ENCODE measurements at places on chromosomes 3 and 15. TPM values are rescaled to one million over a fixed set of nuclear protein-coding genes. Genes with fewer than 3 reads are reported as not detected.
A peak's percentile ranks its signal among the peaks of the same experiment; 100 is the strongest.

The GNAT1 gene
- total RNA-seq, result not detected

DNA sequence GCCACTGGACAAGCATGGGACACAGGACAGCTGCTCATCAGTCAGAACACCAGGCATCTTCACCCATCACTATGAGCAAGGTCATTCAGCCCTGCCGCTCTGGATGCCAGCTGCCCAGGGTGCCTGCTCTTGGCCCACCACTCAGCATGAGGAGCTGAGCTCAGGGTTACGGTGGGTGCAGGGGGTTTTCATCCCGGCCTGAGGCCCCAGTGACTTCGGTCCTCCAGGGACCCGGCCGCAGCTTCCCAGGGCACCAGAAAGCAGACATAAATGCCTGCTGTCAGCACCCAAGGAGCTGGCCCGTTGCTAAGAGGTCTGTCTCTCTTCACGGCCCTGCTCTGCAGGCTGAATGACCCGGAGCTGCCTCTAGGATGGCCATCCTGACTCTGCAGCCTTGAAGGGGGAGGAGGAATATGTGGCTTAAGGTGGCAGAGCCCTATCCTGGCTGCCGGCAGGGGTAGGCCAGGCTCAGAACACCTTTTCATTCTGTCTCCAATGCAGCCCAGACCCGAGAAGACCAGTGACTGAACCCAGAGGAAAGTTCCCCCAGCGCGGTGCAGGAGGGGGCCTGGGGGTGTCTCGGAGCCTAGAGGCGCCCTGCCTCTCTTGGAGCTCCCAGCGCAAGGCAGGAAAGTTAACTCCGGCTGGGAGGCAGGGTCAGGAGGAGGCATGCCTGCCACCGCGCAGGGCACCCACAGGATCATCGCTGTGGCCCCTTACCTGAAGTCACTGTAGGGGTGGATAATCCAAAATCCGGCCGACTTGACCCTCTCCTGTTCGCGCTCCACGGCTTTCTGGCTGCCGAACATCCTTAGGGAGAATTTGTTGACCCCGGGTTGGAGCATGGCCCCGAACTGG is 1.8 kb downstream of the HCN4 start:
- peak; percentile 65 for DNase-seq

DNA sequence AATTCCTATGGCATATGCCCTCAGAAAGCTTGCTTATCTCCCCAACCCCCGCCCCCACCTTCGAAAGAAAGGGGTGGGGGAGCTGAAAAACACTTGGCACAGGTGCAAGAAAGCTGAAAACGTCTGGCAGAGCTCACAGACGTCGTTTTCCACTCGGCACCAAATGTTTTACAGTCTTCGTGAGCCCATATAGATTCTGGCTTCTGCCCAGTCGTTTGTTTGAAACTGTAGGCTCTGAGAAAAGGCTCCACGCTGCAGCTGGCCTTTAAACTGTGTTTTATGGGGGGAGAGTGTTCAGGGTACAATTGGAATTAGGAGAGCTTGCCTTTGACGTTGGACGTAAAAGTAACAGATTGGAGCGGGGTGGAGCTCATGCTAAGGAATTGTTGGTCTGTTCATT is 130.3 kb downstream of the MDFIC2 start:
- peak; percentile 16 for DNase-seq

GRCh38 chr3:191175102-191175501 is 23.9 kb upstream of the OSTN start:
- DNase-seq, result no peak

DNA sequence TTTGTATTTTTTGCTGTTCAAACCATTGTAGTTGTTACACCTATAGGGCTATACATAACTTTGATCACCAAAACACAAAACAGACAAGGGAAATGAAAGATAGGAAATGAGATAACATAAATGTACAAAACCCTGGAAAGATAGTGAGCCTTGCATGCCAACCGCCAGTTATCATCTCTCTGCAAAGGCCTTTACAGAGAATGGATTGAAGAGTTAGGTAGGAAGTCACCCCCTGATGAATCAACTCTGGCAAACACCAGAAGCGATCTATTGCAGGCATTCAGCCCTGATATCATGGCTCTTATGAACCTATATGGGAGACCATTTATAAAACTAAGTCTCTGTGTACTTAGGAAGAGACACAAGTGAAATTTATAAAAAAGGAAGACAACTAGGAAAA is 588.0 kb downstream of the TUSC7 start:
- no peak for DNase-seq

The ZSCAN29 gene
- 40.5 TPM for total RNA-seq

The NPAP1 gene
- 0.24 TPM for total RNA-seq

The GRK7 gene
- not detected for total RNA-seq

The MOBP gene
- total RNA-seq, result not detected

DNA sequence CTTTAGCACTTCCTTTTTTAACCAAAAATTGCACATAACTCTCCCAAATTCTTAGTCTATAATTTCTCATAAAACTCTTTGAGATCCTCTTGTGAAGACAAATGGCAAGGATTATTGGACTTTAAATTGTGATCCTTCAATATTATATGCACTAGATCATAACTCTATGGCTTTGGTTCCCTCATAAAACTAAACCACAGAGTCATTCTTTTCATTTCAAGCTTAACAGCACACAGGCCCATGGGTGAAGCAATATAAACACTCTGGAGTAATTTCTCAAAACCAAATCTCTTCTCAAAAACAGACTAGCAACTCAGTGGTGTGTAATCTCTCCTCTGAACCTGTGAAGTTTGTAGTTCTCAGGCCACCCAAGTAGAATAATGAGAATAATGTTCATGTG is 171.0 kb upstream of the NECTIN3 start:
- DNase-seq, result no peak

DNA sequence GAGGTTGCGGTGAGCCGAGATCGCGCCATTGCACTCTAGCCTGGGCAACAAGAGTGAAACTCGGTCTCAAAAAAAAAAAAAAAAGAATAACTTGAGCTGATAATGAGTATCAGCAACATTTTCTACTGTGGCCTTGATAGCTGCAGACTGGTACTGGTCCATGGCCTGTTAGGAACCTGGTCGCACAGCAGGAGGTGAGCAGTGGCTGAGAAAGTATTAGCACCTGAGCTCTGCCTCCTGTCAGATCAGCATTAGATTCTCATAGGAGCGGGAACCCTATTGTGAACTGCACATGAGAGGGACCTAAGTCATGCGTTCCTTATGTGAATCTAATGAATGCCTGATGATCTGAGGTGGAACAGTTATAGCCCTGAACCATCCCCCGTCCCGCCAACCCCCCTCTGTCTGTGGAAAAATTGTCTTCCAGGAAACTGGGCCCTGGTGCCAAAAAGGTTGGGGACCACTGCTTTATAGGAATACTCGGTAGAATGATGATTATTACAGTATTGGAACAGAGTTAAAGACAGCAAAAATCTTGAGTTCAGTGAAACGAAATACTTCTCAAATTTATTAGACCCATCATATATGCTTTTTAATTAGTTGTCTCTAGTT is 126.0 kb downstream of the ZNF609 start:
- peak; percentile 40 for DNase-seq

The TUSC7 gene
- not detected for total RNA-seq

GRCh38 chr15:48475600-48476395 is 144.6 kb downstream of the DUT start:
- peak; percentile 7 for DNase-seq

GRCh38 chr15:87887177-87887576 is 369.4 kb downstream of the NTRK3 start:
- no peak for DNase-seq

The C2CD4B gene
- 1.5 TPM for total RNA-seq

- no peak for DNase-seq
Observed at GRCh38 chr3:154615471-154615870, 185.5 kb upstream of the GPR149 start.

GRCh38 chr15:38745126-38745525 is 180.5 kb upstream of the RASGRP1 start:
- no peak for DNase-seq

DNA sequence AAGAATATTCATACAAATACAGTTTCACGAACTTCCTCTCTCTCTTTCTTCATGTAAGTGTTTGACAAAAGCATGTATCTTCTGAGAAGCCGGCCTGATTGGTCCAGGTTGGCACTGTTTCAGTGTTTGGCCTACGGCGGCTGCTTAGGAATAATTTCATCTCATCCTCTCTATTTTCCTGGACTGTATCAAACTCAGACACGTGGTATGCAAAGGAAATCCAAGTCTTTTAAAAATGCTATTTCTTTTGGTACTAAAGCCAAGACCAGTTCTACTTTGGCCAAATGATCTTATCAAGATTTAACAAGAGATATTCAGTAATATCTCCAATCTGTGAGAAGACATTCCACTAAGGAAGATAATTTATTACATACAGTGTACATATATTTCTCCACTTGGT is 152.8 kb downstream of the TIGIT start:
- DNase-seq, result no peak

GRCh38 chr3:8488411-8488810 is 13.2 kb upstream of the LMCD1 start:
- DNase-seq, result no peak

- peak; percentile 27 for DNase-seq
Observed at GRCh38 chr3:10495003-10495402, 10.4 kb downstream of the ATP2B2 start.

DNA sequence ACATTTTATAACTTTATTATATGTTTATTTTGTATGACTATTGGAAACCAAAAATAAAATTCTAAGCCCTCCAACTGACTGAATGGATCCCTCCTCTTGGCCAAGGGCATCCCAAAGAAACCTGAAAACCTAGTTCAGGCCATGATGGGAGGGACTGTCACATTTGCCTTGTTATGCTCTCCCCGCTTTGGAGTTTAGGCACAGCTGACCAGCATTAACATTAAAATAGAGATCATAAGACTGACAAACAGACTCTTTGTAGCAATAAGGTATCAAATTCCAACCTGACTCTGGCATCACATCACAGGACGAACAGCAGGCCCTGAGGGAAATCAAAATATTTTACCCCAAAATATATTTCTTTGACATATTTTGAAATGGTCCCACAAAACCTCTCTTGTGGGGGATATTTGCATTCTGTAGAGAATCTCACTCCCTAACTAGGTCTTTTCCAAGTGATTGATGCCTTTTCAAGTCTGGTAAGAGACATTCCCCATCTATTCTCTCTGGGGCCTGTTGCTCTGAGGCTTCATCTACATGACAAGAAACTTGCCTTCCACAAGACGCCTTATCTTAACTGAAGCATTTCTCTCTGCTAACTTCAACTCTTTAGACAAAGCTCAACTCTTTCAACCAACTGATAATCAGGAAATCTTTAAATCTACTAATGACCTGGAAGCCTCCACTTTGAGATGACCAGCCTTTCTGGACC is 81.8 kb upstream of the PRR23E start:
- DNase-seq, result peak; percentile 66

The TM2D3 gene
- 33.9 TPM for total RNA-seq

DNA sequence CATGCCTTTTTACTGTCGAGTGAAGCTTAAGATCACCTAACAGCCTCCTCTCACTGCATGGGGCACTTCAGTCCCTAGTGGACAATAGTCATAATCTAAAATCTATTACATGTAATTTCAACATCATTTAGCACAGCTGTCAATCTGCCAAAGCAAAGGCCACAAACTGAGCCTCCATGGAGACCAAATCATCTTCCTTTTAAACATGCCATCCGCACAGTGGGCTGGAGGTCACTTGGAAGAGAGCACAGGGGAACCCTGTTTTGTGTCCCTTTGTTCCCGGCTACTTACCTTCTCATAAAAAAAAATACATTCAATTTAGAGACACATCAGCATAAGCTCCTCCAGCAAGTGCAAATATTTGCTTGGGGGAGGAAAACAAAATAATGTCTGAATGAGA is 167.3 kb downstream of the SQOR start:
- no peak for DNase-seq

GRCh38 chr15:57651445-57651844 is 55.1 kb upstream of the POLR2M start:
- no peak for DNase-seq

DNA sequence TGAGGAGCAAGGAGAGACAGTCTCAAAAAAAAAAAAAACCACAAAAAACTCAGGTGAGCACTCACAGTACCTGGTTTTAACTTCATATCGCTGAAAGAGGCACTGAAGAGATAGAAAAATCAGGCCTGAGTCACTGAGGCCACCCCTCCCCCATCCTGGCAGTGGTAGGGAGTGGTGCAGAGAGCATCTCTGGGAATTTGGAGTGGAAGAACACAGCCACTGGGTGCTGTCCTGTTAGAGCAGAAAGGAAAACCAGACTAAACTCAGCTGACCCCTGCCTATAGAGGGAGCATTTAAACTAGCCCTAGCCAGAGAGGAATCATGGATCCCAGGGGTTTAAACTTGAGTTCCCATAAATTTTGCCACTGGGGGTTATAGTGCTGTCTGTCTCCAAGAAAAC is 22.2 kb upstream of the DNAJC13 start:
- DNase-seq, result peak; percentile 57

GRCh38 chr15:65659502-65660052 is 37.8 kb downstream of the SLC24A1 start:
- DNase-seq, result no peak

The SEMA6D gene
- 0.97 TPM for total RNA-seq

DNA sequence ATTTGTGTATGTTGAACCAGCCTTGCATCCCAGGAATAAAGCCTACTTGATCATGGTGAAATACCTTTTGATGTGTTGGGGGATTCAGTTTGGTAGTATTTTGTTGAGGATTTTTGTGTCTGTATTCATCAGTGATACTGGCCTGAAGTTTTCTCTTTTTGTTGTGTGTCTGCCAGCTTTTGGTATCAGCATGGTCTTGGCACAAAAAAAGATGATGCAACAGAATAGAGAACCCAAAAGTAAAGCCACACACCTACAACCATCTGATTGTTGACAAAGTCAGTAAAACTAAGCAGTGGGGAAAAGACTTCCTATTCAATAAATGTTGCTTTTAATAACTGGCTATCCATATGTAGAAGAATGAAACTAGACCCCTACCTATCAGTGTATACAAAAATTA is 77.6 kb downstream of the TCF12 start:
- DNase-seq, result no peak

The FBN1 gene
- 3.8 TPM for total RNA-seq

DNA sequence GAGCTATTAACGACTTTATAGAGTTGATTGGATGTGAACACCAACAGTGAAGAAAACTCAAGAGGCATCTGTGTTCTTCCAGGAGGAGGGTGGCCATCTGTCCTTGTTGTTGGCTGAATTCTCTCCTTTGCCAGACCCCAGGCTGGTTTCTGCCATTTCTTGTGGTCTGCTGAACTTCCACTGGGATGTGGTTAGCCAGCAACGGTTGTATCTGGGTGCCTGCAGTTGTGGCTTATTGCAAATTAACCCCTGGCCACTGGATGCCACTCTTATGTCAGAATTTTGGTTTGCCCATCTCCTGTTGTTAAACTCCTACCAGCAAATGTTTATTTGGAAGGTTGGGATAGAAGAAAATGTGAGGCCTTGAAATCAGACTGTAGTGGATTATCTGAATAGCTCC is 163.6 kb upstream of the TBC1D5 start:
- no peak for DNase-seq

GRCh38 chr3:149493315-149494021 is 19.0 kb downstream of the TM4SF4 start:
- DNase-seq, result peak; percentile 10

- no peak for DNase-seq
Observed at GRCh38 chr3:169310184-169310939, 353.1 kb downstream of the MECOM start.

The PIGZ gene
- total RNA-seq, result not detected
